Ureter (tissue), 1 donor: ENCODE measurements at places on chromosomes 13 and 19. TPM values are rescaled to one million over a fixed set of nuclear protein-coding genes. Genes with fewer than 3 reads are reported as not detected.
A peak's percentile ranks its signal among the peaks of the same experiment; 100 is the strongest.

- no peak for DNase-seq
These were observed 59.4 kb upstream of the FARP1 start for GRCh38 chr13:98083507-98083906.

The OR7A5 gene
- not detected for total RNA-seq

DNA sequence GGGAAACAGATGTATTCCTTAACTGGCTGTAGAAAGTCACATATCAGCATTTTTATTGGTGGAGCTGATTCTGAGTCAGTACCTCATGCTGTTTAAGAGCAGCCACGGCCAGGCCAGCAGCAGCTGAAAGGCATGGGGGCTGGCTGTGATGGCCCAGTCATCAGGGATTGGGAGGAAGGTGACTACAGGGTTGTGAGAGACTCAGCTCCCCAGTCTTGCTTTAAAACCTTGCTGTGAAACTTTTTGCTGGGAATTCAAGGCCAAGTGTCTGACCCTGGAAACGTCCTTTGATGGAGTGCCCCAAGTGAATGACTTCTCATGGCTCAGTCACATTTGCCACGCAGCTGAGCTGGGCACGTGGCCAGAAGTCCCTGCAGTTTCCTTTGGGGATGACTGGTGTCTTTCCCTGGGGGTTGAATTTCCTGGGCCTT, 39.1 kb upstream of the RNF113B start:
- DNase-seq: no peak

The TMEM221 gene
- 0.31 TPM for total RNA-seq

GRCh38 chr19:57477191-57478008, at the start of gene ZNF772:
TSS of gene ZNF772 (minus strand) at chr19:57477566. CDS start at chr19:57477309, 257 bp downstream.
- DNase-seq: peak; percentile 90

- no peak for DNase-seq
These were observed 28.1 kb downstream of the LATS2 start for GRCh38 chr13:21033212-21033840.

DNA sequence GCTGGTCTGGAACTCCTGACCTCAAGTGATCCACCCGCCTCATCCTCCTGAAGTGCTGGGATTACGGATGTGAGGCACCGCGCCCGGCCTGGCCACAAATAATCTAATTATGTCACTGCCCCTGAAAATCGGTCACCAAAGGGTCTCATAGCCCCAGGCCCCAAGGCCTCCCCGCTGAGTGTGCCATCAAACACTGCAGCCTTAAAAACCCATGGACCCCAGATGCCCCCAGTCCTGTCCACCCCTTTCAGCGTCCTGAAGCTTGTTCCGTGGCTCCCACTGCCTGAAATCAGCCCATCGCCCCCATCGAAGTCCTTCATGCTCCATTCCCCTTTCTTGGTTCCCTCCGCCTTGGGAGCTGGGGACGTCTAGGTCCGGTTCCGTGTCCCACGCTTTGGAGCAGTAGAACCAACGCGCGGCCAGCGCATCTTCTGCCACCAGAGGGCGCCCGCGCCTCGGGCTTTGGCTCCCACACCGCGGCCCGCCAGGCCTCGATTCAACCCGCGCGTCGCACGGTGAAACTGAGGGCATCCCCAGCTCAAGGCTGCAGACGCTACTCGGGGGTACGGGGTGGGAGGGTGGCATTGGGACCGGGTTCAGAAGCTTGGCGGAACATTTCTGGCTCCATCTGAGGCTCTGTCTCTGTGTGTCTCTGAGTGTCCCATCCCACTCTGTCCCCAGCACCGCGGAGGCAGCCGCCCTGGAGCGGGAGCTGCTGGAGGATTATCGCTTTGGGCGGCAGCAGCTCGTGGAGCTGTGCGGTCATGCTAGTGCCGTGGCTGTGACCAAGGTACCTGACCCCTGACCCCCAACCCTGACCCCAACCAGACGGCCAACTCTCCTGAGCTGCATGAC, 3.5 kb downstream of the YJEFN3 start:
- peak; percentile 86 for DNase-seq

The ZNF470 gene
- total RNA-seq: 5.8 TPM

The GCDH gene
- 35.6 TPM for total RNA-seq

- DNase-seq: peak; percentile 75
These were observed 18.5 kb downstream of the TMED1 start for GRCh38 chr19:10817291-10818038.

The CTXN1 gene
- total RNA-seq: 2.2 TPM

DNA sequence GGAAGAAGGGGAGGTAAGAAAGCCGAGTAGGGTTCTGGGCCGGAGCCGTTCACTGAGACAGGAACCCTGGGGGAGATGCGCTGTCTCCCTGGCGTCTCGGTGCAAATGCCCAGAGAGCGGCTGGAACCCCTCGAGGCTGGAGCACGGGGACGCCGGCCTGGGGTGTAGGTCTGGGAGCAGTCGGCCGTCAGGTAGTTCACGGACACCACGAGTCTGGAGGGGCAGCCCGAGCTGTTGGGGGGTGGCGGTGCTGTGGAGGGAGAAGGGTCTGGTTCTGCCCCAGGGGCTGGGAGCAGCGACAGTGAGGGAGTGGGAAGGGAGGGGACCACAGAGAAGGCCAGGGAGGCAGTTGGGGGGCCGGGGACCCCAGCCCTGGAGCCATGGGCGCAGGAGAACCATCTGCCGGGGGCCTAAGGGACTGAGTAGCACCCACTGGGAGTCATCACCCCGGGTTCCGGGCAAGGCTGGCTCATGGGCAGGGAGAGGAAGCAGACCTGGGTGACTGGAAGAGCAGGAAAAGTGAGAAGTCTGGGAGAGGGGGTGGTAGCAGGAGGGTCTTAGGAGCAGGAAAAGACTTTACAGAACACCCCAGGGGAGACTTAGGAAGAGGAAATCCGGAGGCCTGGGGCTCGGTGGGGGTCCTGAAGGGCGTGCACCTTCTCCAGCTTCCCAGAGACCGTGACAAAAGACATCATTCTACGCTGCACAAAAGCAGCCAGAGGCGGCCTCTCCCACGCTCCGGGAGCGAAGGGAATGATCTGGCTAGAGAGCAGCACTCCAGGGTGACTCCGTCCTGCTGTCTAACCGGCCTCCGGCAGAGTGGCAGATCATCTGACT, 173.1 kb upstream of the SOX1 start:
- no peak for DNase-seq

- DNase-seq: no peak
These were observed 481.3 kb upstream of the GPC6 start for GRCh38 chr13:92745258-92745657.

- no peak for DNase-seq
These were observed 10.7 kb downstream of the ELF1 start for GRCh38 chr13:41008349-41008980.

The LYPD3 gene
- 15.0 TPM for total RNA-seq

- no peak for DNase-seq
These were observed 77.0 kb downstream of the TM9SF2 start for GRCh38 chr13:99577934-99578917.

DNA sequence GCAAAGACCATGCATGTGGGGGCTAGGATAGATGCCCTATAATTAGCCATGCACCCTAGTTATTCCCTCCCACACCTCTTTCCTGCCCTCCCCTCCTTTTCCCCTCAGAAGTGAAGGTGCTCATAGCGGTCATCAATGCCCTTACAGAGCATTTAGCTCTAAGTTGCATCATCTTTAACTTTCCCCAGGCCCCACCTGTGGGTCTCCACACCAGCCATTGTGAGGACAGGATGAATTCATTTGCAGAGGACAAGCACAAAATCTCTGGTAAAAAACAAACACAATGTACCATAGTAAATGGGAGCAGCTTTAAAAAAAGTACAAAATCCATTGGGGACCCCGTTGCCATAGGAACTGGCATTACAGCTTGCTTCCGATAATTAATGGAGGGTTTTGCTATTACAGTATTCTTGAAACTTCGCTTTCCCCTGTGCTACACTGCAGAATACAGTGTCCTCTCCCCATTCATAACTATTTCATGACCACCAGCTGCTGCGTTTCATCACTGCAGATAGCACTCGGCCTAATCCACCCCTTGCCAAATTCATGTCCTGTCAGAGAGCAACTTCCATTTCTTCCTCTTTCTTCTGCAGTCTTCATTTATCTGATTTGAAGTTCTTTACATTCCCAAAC, 110.5 kb downstream of the ZDHHC20 start:
- no peak for DNase-seq

- DNase-seq: no peak
These were observed 37.8 kb upstream of the GRTP1 start for GRCh38 chr13:113401452-113402415.

DNA sequence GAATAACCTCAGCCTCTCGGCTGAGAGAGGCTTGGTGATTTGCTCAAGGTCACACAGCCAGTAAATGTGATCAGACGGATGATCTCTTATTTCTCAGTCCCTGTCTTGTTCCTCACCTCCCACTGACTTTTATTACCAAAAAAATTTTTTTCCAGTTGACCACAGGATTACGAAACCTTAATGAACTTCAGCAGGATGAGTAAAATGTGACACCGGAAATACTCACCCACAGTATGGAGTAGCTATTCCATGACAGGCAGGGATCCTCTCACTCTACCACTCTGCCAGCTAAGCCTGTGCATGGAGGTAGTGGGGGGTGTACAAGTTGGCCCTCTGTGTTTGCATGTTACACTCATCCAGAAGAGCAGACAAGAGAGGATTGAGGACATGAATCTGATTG, 916.4 kb downstream of the UQCRFS1 start:
- DNase-seq: no peak

DNA sequence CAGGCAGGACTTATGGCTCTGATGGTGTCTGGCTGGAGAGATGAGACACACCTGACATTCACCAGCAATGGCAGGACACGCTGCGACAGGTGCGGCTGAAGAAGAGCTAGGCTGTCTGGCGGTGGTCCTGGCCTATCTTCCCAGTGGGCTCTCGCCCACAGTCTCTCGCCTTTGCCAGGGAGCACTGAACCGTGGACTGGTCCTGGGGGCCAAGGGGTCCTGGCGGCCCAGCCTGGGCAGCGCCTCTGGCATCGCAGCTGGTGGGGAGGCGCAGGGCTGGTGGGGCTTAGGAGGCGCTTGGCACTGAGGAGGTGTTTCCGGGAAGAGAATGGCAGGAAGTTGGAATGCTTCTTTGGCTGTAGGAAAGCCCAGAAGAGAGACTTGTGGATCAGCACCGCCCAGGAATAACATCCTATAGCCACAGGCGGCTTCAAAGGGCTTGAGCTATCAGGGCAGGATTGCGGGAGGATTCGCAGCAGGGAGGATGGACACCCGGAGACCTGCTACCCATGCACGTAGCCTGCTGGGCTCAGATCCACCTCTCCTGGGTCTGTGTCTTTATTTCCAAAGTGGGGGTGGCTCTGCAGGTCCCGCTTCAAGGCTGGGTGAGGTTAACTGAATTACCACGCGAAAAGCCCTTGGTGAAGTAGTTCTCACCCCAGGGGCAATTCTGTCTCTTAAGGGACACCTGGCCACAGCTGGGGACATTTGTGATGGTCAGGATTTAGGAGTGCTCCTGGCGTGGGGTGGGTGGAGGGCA, 14.6 kb downstream of the KDM4B start:
- no peak for DNase-seq

DNA sequence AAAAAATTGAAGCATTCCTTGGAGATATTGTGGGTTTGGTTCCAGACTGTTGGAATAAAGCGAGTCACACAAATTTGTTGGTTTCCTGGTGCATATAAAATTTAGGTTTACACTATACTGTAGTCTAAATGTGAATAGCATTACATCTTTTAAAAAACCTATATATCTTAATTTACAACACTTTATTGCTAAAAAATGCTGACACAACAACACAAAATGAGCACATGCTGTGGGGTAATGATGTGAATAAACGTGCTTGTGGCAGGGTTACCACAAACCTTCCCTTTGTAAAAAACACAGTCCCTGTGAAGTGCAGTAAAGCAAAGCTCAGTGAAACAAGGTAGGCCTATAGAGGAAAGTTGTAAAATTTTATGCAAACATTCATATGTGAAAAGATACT, 27.7 kb downstream of the MPHOSPH8 start:
- no peak for DNase-seq

- DNase-seq: peak; percentile 79
These were observed 12.4 kb downstream of the PRKD2 start for GRCh38 chr19:46704379-46705076.

- no peak for DNase-seq
These were observed 67.9 kb downstream of the FOXO1 start for GRCh38 chr13:40598569-40598968.

DNA sequence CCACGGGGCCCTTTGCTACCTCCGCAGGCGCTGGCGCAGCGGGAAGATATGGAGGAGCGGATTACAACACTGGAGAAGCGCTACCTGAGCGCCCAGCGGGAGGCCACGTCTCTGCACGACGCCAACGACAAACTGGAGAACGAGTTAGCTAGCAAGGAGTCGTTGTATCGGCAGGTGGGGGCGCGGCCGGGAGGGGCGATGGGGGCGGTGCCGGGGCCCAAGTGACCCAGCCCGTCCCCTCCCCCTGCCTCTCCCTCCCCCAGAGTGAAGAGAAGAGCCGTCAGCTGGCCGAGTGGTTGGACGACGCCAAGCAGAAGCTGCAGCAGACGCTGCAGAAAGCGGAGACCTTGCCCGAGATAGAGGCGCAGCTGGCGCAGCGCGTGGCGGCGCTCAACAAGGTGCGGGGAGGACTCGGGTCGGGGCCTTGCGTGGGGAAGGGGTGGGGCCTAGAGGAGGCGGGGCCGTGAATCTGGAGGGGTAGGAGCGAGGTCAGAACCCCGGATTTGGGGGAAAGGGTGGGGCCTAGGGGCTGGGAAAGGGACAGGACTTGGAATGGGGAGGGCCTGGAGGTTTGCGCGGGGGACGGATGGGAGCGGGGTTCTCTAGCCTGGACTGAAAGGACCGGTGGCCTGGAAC, 13.7 kb downstream of the PPFIA3 start:
- DNase-seq: no peak

DNA sequence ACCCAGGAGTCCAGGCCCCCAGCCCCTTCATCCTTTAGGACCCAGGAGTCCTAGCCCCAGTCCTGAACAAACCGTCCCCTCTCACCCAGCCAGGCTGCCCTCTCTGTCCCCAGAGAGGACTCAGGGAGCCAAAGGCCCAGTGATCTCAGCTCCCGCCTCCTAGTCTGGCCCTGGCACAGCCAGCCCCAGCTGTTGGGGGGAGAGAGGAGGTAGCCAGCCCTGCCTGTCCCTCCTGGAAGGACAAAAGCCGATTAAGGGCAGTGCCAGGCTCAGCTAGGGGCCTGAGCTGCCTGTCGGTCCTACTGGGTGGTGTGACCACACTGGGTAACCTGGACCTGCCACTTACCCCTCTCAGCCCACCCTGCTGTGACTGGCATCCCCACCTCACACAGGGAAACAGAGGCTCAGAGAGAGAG, 14.5 kb downstream of the LIPE start:
- no peak for DNase-seq

DNA sequence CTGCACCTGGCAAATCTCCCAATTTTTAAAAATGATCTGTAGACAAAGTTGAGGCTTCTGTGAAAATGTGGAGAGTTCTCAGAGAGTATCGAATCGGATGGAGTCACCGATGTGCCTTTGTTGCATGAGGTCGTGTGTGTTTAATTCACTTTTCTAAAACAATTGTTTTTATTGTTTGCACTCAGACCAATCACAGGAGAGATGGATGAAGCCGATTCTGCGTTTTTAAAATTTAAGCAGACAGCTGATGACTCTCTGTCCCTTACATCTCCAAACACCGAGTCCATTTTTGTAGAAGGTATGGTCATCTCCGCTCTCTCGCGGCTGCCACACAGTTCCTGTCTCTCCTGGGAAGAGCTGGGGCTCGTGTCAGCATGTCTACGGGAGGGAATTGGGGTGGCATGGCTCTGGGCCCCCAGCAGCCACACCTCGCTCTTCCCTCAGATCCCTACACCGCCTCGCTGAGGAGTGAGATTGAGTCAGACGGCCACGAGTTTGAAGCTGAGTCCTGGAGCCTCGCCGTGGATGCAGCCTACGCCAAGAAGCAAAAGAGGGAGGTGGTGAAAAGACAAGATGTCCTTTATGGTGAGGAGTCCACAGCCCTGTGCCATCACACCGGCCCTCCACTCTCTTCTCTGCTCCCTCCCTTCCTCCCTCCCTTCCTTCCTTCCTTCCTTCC, 47.2 kb downstream of the PEX11G start:
- DNase-seq: no peak
